ENCODE measurements at places on chromosomes 1 and 21. TPM values are rescaled to one million over a fixed set of nuclear protein-coding genes. Genes with fewer than 3 reads are reported as not detected.

Gene DCST1
- not detected for total RNA-seq

Gene RHD
- not detected for total RNA-seq

Gene S100A2
- 1.1 TPM for total RNA-seq

Gene CELF3
- total RNA-seq, result 274 TPM

Gene SPRR5
- not detected for total RNA-seq

Gene NBPF19
- 1.9 TPM for total RNA-seq

Gene AMY1C
- not detected for total RNA-seq

Gene SYPL2
- 0.42 TPM for total RNA-seq

Gene PADI1
- total RNA-seq, result not detected

Gene RAB42
- total RNA-seq, result 0.69 TPM

Gene DDAH1
- 5.4 TPM for total RNA-seq

Gene KLF17
- total RNA-seq, result 10.9 TPM

Gene AKR7A2
- total RNA-seq, result 35.7 TPM

Gene FAM72D
- total RNA-seq, result 0.61 TPM

Gene WNT9A
- 13.8 TPM for total RNA-seq

Gene TTLL7
- total RNA-seq, result 123 TPM

Gene CYP2J2
- total RNA-seq, result not detected

Gene PLPP3
- total RNA-seq, result 11.7 TPM

Gene MROH9
- not detected for total RNA-seq

Gene RNF220
- total RNA-seq, result 99.4 TPM

Gene RPS6KC1
- total RNA-seq, result 23.9 TPM

Gene VANGL2
- total RNA-seq, result 79.4 TPM

Gene DNM3
- total RNA-seq, result 11.4 TPM

Gene LINGO4
- not detected for total RNA-seq

Gene PTGS2
- not detected for total RNA-seq

Gene KPRP
- total RNA-seq, result not detected

Gene TMEM82
- not detected for total RNA-seq

Gene EPHA2
- 0.29 TPM for total RNA-seq

Gene ABCB10
- 15.0 TPM for total RNA-seq

Gene SYT6
- total RNA-seq, result 11.1 TPM

Gene CHIA
- total RNA-seq, result not detected

Gene SLFNL1
- 0.20 TPM for total RNA-seq

Gene KISS1
- not detected for total RNA-seq

Gene KCND3
- total RNA-seq, result 3.7 TPM

Gene CD247
- total RNA-seq, result not detected

Gene MKNK1
- 58.4 TPM for total RNA-seq

Gene ANKRD45
- 4.7 TPM for total RNA-seq

Gene CD53
- not detected for total RNA-seq

Gene DRAXIN
- total RNA-seq, result 111 TPM

Gene CA6
- total RNA-seq, result not detected

Gene ARTN
- total RNA-seq, result not detected

Gene GJA8
- total RNA-seq, result not detected

Gene CCDC17
- 3.8 TPM for total RNA-seq
